ENCODE measurements at places on chromosomes 5 and 9. TPM values are rescaled to one million over a fixed set of nuclear protein-coding genes. Genes with fewer than 3 reads are reported as not detected.
A peak's percentile ranks its signal among the peaks of the same experiment; 100 is the strongest.

DNA sequence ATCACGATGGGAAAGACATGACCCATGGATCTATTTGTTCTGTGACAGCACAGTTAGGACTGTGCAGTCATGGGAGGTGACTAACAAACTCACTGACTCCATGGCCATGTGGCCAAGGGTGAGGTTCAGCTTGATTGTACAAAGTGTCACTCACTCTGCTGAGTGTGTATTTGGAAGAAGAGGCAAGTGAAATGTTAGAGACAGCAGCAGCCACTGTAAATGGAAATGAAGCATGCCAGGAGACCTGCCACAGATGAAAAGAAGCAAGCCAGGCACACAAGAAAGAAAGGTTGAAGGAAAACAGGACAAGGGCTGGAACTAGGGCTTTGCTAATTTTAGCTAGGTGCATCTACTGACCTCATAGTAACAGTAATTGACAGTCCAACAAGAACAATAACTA is 42.7 kb upstream of the PALM2AKAP2 start:
- H3K4me1 ChIP-seq = no peaks in the 10 kb centered on the region
- H3K36me3 ChIP-seq = no peaks in the 10 kb centered on the region
- DNase-seq = no peak
- H3K27me3 ChIP-seq = no peaks in the 10 kb centered on the region

DNA sequence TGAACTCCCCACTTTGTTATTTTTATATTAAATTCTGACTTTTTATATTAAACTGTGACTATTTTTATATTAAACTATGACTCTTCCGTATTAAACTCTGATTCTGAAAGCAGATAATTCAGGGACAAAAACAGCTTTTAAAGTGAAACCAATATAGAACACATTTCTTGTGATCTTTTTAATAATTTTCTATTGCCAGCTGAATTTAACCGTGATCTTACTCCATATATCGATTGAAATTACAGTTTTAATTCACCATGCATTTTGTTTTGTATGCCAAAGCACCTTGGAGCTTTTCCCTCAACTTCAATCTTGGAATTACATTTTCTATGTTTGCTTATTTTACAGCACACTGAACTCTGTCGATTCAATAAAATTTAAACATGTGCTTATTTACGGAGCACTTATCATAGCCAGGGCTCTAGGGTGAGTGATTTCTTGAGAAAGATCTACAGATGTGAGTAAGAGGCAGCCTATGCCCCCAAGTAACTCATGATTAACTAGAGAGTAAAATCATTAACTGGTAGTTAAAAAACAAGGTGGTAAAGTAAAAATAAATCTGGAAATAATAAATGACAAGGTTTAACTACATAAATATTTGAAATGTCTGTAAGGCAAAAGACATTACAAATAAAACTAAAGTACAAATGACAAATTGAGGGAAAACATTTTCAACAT is 72.9 kb upstream of the ALDH1B1 start:
- no peak overlapping the region for H3K4me3 ChIP-seq
- peaks cover 11% of the 10 kb centered on the region for H3K4me1 ChIP-seq
- DNase-seq = no peak
- H3K36me3 ChIP-seq = no peaks in the 10 kb centered on the region
- H3K27me3 ChIP-seq = no peaks in the 10 kb centered on the region
- H3K27ac ChIP-seq = peak overlapping the region; percentile 37

- H3K4me3 ChIP-seq = no peak overlapping the region
- no peaks in the 10 kb centered on the region for H3K36me3 ChIP-seq
- no peaks in the 10 kb centered on the region for H3K4me1 ChIP-seq
Observed at GRCh38 chr9:101514071-101514470, 19.6 kb upstream of the RNF20 start.

DNA sequence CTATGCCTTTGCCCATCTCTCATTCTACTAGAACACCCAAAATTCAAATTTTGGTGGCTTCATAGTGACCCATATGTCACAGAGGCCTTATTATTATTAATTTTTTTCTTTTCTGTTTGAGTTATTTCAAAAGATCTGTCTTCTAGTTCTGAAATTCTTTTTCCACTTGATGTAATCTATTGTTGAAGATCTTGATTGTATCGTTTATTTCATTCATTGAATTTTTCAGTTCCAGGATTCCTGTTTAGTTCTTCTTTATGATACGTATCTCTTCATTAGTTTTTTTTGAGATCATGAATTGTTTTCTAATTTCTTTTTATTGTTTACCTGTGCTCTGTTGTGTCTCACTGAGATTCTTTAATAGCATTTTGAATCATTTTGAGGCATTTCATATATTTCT is 24.6 kb upstream of the APBA1 start:
- no peaks in the 10 kb centered on the region for H3K27me3 ChIP-seq
- no peaks in the 10 kb centered on the region for H3K4me1 ChIP-seq
- DNase-seq = no peak

- H3K4me1 ChIP-seq = peaks cover 33% of the 10 kb centered on the region
- DNase-seq = no peak
- no peaks in the 10 kb centered on the region for H3K27me3 ChIP-seq
- no peak overlapping the region for H3K4me3 ChIP-seq
Observed at GRCh38 chr9:35813434-35814105, 1.3 kb downstream of the HINT2 start.

GRCh38 chr9:5820425-5820824 is 12.5 kb downstream of the ERMP1 start:
- H3K4me1 ChIP-seq = no peaks in the 10 kb centered on the region
- no peak overlapping the region for H3K4me3 ChIP-seq
- DNase-seq = no peak
- H3K27me3 ChIP-seq = no peaks in the 10 kb centered on the region
- peaks cover 14% of the 10 kb centered on the region for H3K36me3 ChIP-seq
- peak overlapping the region; percentile 30 for H3K27ac ChIP-seq

DNA sequence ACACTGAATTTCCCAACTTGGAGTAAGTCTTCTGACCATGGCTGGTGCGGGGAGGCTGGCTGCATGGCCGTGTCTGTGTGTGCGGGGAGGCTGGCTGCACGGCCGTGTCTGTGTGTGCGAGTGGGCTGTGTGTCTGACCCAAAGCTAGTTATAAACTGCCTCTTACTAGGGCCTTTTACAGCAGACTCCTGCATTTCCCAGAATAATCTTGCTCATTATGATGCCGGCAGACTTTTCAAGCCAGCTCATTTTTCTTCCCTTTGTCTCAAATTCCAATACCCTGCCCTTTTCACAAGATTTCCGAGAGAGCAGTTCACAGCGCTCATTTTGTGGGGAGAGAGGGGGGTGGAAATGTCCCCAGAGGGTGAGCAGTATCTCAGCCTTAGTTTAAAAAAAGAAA is 470.7 kb upstream of the BRINP1 start:
- H3K36me3 ChIP-seq = no peaks in the 10 kb centered on the region
- DNase-seq = no peak
- H3K4me1 ChIP-seq = no peaks in the 10 kb centered on the region
- H3K27me3 ChIP-seq = no peaks in the 10 kb centered on the region
- H3K27ac ChIP-seq = no peak overlapping the region
- H3K4me3 ChIP-seq = no peak overlapping the region

DNA sequence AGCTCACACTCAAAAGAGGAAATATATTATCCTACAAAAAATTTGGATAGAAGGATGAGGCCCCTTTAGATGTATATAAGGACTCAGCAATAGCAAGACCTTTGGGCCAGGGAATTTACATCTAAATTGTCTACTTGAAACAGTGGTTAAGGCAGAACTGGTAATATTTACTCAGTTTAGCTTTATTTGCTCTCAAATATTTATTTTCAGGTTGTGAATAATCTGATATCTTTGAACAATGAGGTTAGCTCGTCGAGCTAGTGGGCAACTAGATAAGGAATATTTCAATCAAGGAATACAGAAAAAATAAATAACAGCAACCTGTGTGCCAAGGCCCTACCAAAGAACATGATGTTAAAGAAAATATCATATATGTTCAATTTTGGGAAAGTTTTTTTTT is 966.3 kb downstream of the DTWD2 start:
- H3K27ac ChIP-seq = no peak overlapping the region
- H3K4me3 ChIP-seq = no peak overlapping the region
- no peaks in the 10 kb centered on the region for H3K36me3 ChIP-seq
- H3K27me3 ChIP-seq = no peaks in the 10 kb centered on the region

GRCh38 chr5:2515180-2515764 is 236.2 kb downstream of the IRX2 start:
- H3K27me3 ChIP-seq = no peaks in the 10 kb centered on the region
- H3K27ac ChIP-seq = no peak overlapping the region
- H3K36me3 ChIP-seq = no peaks in the 10 kb centered on the region
- no peaks in the 10 kb centered on the region for H3K4me1 ChIP-seq

GRCh38 chr9:124054582-124055227 is 43.1 kb downstream of the LHX2 start:
- H3K4me3 ChIP-seq = no peak overlapping the region
- H3K36me3 ChIP-seq = no peaks in the 10 kb centered on the region
- 0 out of 2 replicates have a peak, but pooled peaks cover 5% of the 10 kb centered on the region for H3K27me3 ChIP-seq
- DNase-seq = peak; percentile 87

- H3K36me3 ChIP-seq = no peaks in the 10 kb centered on the region
- no peak for DNase-seq
- no peak overlapping the region for H3K27ac ChIP-seq
- peaks cover 5% of the 10 kb centered on the region for H3K27me3 ChIP-seq
- peaks cover 8% of the 10 kb centered on the region for H3K4me1 ChIP-seq
Observed at GRCh38 chr5:1651971-1652872, 128.5 kb upstream of the LPCAT1 start.

GRCh38 chr5:9494301-9494700 is 51.6 kb downstream of the SEMA5A start:
- no peaks in the 10 kb centered on the region for H3K36me3 ChIP-seq
- no peaks in the 10 kb centered on the region for H3K27me3 ChIP-seq
- no peak for DNase-seq
- no peak overlapping the region for H3K4me3 ChIP-seq

GRCh38 chr5:107012371-107012770 is 658.4 kb downstream of the EFNA5 start:
- no peak overlapping the region for H3K4me3 ChIP-seq
- no peaks in the 10 kb centered on the region for H3K27me3 ChIP-seq
- no peaks in the 10 kb centered on the region for H3K4me1 ChIP-seq
- H3K36me3 ChIP-seq = no peaks in the 10 kb centered on the region

DNA sequence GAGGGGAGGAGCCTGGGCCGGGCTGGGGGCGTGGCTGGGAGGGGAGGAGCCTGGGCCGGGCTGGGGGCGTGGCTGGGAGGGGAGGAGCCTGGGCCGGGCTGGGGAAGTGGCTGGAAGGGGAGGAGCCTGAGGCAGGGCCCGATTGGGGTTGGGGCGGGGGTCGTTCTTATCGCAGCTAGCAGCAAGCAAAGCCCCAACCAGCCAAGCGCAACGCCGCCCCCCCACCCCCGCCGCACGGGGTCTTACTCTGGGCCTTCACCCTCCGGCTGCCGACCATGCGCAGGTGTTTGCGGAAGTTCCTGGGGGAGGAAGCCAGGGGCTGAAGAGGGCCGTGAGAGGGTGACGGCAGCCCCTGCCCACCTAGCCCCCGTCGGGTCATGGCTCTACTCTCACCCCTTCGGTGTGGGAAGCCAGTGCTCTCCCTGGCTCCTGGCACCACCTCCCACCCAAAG is 5.0 kb downstream of the NSMF start:
- no peaks in the 10 kb centered on the region for H3K36me3 ChIP-seq
- peak overlapping the region; percentile 78 for H3K4me3 ChIP-seq
- H3K27ac ChIP-seq = peak overlapping the region; percentile 58
- H3K27me3 ChIP-seq = no peaks in the 10 kb centered on the region
- no peak for DNase-seq

- H3K27ac ChIP-seq = no peak overlapping the region
- no peak for DNase-seq
- no peaks in the 10 kb centered on the region for H3K4me1 ChIP-seq
- no peak overlapping the region for H3K4me3 ChIP-seq
- no peaks in the 10 kb centered on the region for H3K27me3 ChIP-seq
Observed at GRCh38 chr5:150065346-150065745, 21.0 kb downstream of the CSF1R start.

DNA sequence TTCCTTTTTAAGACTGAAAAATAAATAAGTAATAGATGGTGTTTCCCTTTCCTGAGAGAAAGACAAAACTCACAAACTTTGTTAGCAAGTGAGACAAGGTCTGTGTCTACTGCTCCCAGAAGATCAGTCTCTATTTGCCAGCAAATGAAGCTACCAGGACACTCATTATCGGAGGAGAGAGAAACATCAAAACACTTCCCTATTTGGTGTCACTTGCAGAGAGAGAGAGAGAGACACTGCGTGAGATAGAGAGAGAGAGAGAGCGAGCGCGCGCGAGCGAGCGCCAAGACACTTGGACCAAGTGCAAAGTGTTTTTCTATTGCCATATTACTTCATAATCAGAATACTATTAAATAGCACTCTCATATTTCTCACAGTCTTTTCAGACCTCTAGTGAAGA is 142.7 kb downstream of the KCNN2 start:
- H3K27me3 ChIP-seq = no peaks in the 10 kb centered on the region
- no peak overlapping the region for H3K27ac ChIP-seq

- H3K36me3 ChIP-seq = no peaks in the 10 kb centered on the region
- DNase-seq = no peak
- no peak overlapping the region for H3K27ac ChIP-seq
- no peak overlapping the region for H3K4me3 ChIP-seq
- H3K4me1 ChIP-seq = peaks cover 3% of the 10 kb centered on the region
- H3K27me3 ChIP-seq = no peaks in the 10 kb centered on the region
Observed at GRCh38 chr5:172745838-172746237, 25.2 kb downstream of the DUSP1 start.

- no peaks in the 10 kb centered on the region for H3K36me3 ChIP-seq
- H3K27me3 ChIP-seq = no peaks in the 10 kb centered on the region
- H3K27ac ChIP-seq = no peak overlapping the region
- no peak for DNase-seq
Observed at GRCh38 chr5:68407311-68408239, 192.0 kb downstream of the PIK3R1 start.

- no peaks in the 10 kb centered on the region for H3K27me3 ChIP-seq
- no peak overlapping the region for H3K4me3 ChIP-seq
- no peaks in the 10 kb centered on the region for H3K36me3 ChIP-seq
- DNase-seq = no peak
Observed at GRCh38 chr9:112149211-112149610, 25.9 kb downstream of the SUSD1 start.

Gene FBP2
- not detected for total RNA-seq

Gene SPTAN1
- total RNA-seq = 151 TPM

Gene GGTA1
- total RNA-seq = 0.13 TPM

Gene RNF183
- not detected for total RNA-seq

Gene GBGT1
- 1.3 TPM for total RNA-seq

Gene PHF24
- not detected for total RNA-seq

Gene C5orf58
- not detected for total RNA-seq

Gene LCP2
- total RNA-seq = 40.0 TPM

Gene IL3
- not detected for total RNA-seq

Gene SLC45A2
- total RNA-seq = not detected

Gene HCN1
- not detected for total RNA-seq

Data from GM12878 (cell line).